ENCODE measurements at places on chromosomes 4 and X.
A peak's percentile ranks its signal among the peaks of the same experiment; 100 is the strongest.

GRCh38 chrX:6021316-6022091 lies 207.2 kb downstream of the NLGN4X start:
- DNase-seq = no peak

GRCh38 chrX:150856101-150856500 lies 42.4 kb downstream of the CD99L2 start:
- DNase-seq = no peak

- peak; percentile 85 for DNase-seq
Measured at GRCh38 chrX:119791437-119792231, at the start of gene RPL39. Gene RPL39 (minus strand): TSS chrX:119791630. CDS start chrX:119791576, 54 bp downstream.

- DNase-seq = no peak
Measured at GRCh38 chrX:24547961-24548360, 82.9 kb downstream of the PDK3 start.

GRCh38 chr4:164768516-164768915 lies 14.6 kb downstream of the SMIM31 start:
- no peak for DNase-seq

GRCh38 chr4:47543331-47543730 lies 58.3 kb downstream of the ATP10D start:
- DNase-seq = no peak

GRCh38 chr4:83905952-83906351 lies 370.0 kb downstream of the GPAT3 start:
- no peak for DNase-seq

DNA sequence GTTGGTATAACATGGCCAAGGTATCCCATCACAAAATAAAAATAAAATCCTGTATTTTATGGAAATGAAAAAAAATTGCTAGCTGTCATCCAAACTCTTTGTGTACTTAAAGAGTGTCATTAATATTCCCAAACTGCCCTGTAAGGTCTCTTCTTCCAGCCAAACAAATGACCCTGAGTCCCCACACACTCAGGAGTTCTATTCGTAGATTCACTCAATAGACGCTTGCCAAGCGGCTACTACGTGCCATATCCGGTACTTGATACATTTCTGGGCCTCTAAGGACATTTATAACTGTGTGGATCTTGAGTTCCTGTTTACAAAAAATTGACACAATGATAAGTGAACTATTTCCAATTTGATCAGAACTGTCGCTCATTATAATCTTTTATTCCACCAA lies 245.1 kb downstream of the SCFD2 start:
- DNase-seq = no peak

GRCh38 chrX:14357314-14357713 lies 172.0 kb upstream of the GLRA2 start:
- DNase-seq = no peak

DNA sequence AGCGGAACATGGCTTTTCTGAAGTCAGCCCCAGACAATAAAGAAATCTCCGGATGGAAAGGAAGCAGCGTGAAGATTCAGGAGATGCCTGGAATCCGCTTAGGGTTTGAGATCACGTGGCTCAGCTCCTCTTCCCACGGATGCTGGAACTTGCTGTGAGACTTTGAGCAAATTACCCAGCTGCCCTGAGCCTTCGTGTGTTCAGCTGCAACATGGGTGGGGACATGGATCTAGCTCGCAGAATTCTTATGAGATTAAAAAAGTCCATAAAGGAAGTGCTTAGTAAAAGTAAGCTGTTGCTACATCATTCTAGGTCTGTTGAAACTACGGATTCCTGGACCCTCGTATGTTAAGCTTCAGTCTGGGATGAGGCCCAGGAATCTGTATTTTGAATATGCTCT lies 55.7 kb upstream of the STIM2 start:
- DNase-seq = no peak

GRCh38 chr4:40916880-40917279 lies 167.1 kb downstream of the NSUN7 start:
- peak; percentile 19 for DNase-seq

- DNase-seq = no peak
Measured at GRCh38 chrX:153878345-153878744, 7.6 kb downstream of the L1CAM start.

DNA sequence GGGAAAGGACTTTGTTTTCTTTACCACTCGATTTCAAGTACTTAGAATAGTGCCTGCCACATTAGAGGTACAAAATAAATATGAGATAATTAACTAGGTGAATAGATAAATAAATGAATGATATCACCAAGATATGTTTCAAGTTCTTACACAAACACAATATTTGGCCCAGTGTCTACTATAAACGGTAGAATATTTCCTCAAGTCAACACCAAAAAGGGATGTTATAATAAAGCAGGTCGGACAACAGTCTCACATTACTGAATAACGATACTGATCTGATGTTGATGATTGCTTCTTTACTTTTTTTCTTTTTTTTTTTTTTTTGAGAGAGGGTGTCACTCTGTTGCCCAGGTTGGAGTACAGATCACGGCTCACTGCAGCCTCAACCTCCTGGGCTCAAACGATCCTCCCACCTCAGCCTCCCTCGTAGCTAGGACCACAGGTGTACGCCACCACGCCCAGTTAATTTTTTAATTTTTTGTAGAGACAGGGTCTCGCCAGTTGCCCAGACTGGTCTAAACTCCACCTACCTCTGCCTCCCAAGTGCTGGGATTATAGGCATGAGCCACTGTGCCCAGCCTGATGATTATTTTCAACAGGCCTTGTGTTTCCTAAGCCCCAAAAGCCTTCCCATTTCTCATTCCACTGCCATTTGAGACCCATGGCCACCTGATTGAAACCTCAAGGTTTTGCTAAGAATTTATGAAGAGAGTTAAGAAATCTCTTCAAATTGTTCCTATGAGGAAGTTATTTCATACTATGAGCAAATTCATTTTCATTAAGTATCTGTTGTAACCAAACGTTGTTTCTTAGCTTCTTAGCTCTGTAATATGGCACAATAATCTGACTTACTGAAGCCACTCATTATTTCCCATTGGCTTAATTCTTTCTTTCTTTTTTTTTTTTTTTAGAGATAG lies 2.3 kb downstream of the MANBA start:
- DNase-seq = peak; percentile 66

GRCh38 chrX:117969782-117970181 lies 146.8 kb downstream of the KLHL13 start:
- no peak for DNase-seq

GRCh38 chr4:169675825-169676224 lies 55.4 kb downstream of the CLCN3 start:
- DNase-seq = no peak

DNA sequence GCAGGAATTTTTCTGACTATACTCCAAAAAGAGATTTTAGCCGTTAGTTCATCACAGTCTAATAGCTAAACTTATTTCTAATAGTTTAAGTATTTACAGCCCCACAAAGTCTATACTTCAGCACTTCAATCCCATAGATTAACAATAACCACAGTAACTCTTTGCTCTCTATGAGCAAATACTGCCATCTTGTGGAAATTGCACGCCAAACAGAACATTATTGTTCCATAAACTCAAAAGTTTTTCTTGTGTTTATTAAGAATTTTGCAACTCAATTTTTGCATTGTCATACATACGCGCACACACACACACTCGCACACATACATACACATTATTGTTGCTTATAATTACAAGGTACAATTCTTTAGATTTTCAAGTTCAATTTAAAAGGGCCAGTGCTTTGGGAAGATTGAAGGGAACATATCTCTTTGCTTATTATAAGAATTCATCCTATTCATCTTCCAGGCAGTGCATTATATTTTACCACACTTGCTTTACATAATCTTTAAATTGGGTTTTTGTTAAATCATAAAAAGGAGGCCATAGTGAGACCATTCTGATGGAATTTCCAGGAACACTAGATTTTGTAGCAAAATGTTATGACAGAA lies 63.8 kb upstream of the ATOH1 start:
- DNase-seq = no peak

GRCh38 chrX:39449352-39449751 lies 648.1 kb downstream of the MID1IP1 start:
- DNase-seq = no peak

DNA sequence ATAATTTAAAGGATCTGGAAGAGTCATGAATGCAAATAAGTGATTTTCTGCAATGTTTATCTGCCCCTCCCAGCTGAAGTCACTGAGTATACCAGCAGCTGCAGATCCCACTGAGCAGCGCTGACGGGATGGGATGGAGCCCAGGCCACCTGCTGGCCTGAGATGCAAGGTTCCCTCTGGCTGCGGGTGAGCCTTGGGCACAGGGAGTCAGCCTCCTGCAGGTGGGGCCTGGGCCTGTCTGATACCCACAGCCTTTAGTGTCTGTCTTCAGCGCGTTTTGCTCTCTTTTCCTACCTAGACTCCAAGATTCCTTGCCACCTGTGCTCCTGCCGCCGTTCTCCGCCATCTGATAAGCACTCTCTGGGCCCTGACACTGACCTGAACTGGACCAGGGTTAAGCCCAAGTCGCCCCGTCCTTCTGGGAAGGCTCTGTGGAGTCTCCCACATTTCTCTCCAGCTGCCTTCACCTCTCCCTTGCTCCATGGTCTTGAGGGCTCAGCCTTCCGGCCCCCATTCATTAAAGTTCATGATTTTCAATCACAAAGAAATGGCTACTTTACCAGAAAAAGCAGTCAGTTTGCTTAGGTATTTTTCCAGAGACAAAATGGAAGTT lies 223.1 kb upstream of the FAT1 start:
- no peak for DNase-seq

DNA sequence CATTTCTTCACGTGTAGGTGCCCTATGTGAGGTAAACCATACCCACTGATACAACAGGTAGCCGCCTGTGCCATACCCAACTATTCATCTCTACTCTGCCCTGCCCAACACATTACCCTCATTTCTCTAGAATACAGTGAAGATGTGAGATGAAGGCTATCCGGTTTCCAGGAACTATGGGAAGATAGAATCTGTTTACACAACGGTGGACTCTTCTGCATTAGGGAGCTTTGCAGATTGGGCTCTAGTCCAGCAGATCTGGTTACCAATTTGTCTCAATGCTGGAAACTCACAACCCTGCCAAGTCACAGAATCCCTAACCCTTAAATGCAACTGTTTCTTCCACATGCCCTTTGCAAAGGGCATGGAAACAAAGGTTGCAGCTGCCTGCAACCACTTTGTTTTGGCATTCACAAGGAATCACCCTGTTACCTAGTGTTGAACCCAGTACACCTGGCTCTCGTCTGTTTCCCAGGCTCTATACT lies 6.4 kb upstream of the SLAIN2 start:
- no peak for DNase-seq

GRCh38 chr4:80070880-80071603 lies 2.0 kb downstream of the ANTXR2 start:
- no peak for DNase-seq

DNA sequence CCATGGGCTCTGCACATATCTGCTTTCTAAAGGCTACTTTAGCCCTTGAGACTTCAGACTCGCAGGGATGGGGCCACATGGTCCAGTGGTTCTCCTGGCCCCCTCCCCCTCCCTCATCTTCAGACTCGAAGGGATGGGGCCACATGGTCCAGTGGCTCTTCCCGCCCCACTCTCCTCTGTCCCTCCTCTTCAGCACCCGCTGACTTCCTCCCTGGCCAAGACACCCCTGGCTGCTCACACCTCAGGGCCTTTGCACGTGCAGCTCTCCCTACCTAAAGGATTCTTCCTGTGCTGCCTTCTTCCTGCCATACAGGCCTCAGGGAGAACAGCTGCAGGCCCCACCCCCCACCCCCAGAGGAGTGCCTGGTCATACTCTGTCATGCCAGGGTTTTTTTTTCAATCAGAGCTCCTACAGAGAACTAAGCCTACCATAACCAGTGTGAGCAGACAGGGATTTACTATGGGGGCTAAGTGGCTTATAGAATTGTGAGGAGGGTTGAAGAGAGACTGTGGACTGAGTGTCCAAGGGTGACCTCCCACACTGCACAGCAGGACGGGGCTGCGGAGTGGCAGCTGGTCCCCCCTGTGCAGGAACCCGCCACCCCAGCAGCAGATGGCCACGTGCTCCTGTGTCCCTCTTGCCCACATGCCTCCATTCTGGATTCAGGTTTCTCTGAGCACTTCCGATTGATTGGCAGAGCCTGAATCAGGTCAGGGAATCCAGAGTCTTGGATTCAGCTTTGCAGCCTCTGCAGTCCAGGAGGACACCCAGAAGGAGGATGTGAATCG lies 6.1 kb upstream of the SPON2 start:
- no peak for DNase-seq

- peak; percentile 51 for DNase-seq
Measured at GRCh38 chr4:99817309-99817890, 773 bp downstream of the DAPP1 start.

- DNase-seq = no peak
Measured at GRCh38 chrX:115332832-115333231, 43.3 kb downstream of the LUZP4 start.

GRCh38 chr4:158606969-158607368 lies 64.7 kb downstream of the C4orf46 start:
- no peak for DNase-seq

- DNase-seq = no peak
Measured at GRCh38 chr4:188989371-188989770, 850.1 kb downstream of the TRIML1 start.

DNA sequence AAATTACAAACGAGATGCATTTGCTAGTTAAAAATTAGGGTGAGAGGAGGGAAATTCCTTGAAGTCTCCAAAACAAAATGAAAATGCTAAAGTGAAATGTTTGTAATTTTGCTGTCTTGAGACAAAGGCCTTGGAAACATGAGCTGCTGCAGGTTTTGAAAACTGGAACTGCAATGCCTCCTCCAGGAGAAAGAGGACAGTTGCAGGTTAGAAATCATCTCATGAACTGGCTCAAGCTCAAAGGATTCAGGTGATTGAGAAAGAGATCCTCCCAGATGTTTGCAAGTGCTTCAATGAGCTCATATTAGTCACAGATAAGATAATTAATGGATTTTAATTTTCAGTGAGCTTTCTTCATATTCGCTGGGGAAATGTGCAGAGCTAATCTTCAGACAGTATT lies 32.4 kb downstream of the SMPX start:
- no peak for DNase-seq

DNA sequence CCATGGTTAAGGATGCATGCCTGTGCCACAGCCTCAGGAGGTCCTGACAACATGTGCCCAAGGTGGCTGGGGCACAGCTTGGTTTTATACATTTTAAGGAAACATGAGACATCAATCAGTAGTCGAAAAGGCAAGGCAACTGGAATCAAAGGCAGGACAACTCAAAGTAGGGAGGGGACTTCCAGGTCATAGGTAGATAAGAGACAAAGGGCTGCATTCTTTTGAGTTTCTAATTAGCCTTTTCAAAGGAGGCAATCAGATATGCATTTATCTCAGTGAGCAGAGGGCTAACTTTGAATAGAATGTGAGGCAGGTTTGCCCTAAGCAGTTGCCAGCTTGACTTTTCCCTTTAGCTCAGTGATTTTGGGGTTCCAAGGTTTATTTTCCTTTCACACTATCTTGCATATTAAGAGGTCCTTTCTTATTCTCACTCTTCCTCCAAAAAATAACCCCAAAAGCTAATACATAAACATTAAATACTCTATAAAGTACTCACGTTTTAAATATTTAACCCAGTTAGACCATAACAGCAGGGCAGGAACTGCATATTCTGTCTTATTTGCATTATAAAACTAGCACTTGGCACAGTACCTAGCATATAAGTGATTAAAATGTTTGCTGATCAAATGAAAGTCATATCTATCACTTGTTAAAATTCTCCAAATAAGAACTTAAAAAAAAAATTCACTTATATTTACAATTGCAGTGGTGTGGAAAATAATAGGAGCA lies 36.3 kb upstream of the UGT8 start:
- DNase-seq = no peak

Measured in CD14-positive monocyte (primary cell).